Liver (tissue), 10 donors: ENCODE measurements at places on chromosomes 1 and 21. TPM values are rescaled to one million over a fixed set of nuclear protein-coding genes. Genes with fewer than 3 reads are reported as not detected.

DNA sequence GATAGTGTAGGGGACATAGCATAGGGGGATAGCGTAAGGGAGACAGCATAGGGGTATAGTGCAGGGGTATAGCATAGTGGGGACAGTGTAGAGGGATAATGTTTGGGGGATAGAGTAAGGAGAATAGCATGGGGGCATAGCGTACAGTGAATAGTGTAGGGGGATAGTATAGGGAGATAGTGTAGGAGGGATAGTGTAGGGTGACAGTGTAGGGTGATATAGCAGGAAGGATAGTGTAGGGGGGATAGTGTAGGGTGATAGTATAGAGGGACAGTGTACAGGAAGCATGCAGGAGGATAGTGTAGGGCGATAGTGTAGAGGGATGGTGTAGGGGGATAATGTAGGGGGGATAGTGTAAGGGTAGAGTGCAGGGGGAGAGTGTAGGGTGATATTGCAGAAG lies 11.7 kb upstream of the ARF1 start:
- DNase-seq = no peak

GRCh38 chr1:107326824-107327445 lies 186.1 kb downstream of the NTNG1 start:
- no peak for DNase-seq

DNA sequence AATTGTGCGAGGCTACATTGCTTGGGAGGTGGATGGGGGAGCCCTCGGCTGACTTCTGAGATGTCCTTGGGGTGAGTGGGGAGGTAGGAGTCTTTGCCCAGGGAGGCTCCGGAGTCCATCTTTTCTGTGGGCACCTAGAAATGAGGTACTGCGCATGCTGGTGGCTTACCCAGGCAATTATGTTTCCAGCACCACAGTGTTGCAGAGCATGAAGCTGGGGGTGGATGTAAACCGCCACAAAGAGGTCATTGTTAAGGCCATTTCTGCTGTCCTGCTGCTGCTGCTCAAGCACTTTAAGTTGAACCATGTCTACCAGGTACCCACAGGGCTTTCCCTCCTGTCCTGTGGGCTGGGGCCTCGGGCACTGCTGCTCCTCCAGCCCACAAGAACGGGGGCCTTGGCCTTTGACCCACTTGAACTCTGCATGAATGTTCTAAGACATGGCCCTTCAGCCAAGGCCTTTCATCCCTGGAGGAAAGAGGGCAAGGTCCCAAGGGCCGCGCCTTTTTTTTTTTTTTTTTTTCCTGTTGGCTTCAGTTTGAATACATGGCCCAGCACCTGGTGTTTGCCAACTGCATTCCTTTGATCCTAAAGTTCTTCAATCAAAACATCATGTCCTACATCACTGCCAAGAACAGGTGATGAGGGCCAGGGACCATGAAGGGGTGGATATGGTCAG lies 14.6 kb downstream of the STRIP1 start:
- no peak for DNase-seq

- no peak for DNase-seq
Measured at GRCh38 chr1:223125766-223126165, 17.3 kb downstream of the TLR5 start.

DNA sequence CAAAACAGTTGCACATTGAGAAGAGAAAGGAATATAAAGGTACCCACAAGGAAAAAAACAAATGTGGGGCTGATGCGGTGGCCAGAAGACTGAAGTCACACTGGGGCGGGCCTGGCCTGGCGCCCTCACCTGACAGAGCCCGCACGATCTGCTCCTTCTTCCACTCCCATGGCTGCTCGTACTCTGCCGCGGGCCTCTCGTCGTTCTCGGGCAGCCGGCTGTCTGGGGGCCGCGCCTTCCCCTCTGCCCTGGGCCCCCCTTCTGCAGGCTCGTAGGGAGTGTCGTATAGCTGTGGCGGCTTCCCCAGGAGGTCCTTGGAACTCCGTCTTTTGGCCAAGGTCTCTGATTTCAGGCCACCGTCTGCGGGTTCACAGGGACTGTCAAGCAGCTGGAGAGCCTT lies 13.1 kb upstream of the TDRD10 start:
- DNase-seq = no peak

- peak; percentile 39 for DNase-seq
Measured at GRCh38 chr1:116910379-116911187, 867 bp downstream of the PTGFRN start.

SPRR4 gene
- not detected for total RNA-seq

C1orf105 gene
- not detected for total RNA-seq

DNA sequence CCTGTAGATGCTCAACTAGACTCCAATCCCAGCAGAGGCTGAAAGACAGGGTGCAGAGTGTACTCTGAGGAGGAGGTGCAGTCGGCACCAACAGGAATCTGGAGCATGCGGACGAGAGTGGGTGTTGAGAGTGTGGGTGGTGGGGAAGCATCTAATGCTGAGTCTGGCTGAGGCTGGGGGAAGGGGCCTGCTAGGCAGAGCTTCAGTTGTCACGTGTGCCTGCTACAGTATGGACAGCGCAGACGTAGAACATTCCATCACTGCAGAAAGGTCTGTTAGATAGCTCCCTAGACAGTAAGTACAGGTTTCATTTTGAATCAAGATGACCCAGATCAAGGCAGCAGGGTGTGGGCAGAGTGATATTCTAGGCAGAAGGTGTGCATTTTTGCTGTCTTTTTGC lies 23.1 kb downstream of the SNAP47 start:
- no peak for DNase-seq

LAPTM5 gene
- 33.8 TPM for total RNA-seq

DNA sequence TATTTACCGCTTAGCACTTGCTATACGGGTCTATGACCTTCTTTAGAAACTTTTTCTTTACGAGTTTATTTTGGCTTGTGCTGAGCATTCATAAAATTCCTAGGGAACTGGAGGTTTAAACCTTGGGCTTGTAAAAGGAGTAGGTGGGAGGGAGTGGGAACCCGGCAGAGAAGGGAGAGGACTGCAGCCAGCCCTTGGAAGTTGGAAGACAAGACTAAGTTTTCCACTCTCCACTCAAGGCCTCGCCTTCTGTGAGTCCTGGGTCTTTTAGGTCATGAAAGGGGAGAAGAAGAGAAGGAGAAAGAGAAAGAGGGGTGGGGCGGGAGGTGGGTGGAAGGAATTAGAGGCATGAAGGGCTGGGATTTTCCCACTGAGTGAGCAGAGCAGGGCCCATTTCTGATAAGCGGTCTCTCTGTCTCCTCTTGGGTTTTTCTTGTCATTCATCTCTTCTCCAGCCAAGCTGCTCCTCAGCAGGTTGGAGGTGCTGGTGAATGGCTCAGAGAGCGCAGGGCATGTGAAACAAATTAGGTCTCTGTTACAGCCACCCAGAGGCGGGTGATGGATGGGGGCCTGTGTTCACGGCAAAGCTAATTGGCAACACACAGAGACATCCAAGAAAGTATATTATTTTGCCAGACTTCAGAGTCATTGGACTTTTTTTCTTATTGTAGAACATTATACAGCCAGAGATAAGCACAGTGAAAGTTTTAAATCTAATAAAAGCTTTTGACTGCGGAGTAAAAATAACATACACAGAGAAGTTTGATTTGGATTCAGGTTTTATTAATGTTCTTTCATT lies 247.3 kb downstream of the FOXD2 start:
- peak; percentile 26 for DNase-seq
